GM12864 (cell line): ENCODE measurements at places on chromosomes 13 and 19.

GRCh38 chr13:29849071-29849631 is 1.3 kb downstream of the UBL3 start:
- DNase-seq: no peak

DNA sequence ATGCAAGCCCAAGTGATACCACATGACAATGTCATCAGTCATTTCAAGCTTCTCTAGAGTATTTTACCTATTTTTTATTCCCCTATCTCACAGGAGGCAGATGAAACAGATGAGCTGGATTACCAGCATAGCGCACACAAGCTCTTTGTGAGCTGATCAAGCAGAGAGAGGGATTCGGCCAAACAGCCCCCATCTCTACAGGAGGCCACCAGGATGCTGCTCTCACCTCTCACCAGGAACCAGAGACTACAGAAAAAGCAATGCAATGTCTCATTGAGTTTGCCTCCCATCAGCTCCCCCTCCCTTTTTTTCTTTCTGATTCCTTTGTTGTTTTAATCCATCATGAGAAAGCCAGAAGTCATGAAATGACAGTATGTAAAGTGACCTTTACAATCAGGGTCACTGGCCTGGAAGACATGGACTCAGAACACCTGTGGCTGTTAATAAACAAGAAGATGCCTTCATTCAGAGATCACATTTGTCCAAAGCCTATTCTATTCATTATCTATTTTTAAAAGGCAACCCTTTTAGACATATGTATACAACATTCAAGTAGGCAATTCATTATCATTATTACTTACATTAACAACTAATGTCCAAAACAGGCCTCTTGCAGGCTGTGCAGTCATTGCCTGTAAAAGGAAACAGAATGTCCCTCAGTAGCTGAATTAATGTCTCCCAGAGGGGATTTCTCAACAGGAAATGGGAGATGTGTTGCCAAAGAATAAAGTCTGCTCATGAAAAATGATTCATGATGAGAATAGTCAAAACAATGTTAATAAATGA is 656.6 kb downstream of the TBC1D4 start:
- DNase-seq: no peak

DNA sequence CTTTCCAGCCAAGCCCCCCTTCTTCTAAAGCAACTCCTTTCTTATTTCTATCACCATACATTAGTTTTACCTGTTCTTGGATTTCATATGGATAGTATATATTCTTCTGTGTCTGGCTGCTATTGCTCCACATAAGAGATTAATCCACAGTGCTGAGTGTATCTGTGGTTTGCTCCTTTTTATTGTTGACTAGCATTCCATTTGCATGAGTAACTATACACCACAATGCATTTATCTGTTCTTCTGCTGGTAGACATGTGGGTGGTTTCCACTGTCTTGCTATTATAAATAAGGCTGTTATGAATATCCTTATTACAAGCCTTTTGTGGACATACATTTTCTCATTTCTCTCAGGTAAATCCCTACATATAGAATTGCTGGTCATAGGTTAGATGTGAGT is 138.2 kb downstream of the SLC7A1 start:
- DNase-seq: no peak

GRCh38 chr19:2081873-2082810 is 14.0 kb downstream of the MOB3A start:
- DNase-seq: no peak
